Cortex of kidney (tissue), 1 donor: ENCODE measurements at places on chromosomes 11 and 22.

DNA sequence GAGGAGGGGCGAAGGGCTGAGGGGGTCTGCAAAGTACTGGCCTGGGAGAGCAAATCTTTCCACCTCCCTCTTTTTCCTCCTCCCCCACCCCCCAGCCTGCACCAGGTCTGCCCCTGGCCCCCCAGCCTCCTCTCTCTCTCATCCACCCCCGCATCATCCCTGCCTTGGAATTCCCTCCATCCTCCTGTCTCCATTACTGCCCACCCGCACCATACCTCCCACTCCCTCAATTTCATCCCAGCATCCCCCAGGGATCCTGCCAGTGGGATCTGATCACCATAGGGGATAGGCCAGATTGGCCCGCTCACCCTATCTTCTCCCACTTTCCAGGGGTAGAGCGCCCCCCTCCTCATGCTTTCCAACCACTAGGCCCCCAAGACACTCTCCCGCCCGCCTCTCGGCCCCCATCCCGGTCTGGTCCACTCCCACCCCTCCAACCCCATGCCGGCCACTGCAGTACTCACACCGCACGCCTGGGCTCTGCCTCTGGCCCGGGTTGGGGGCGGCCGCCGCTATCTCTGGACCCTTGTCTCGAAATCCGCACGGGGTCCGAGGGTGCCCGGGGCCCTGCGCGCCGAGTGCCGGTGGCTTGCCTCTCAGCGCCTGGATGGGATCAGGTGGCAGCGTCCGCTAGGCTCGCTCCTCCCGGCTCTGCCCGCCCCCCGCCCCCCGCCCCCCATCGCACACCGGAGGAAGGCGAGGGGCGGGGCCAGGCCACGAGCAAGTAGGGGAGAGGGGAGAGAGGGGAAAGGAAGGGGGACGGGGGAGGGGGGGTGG, at the start of gene GAL3ST3:
Gene GAL3ST3, minus strand, starts transcription at position 615 of the 777 bp plus-strand sequence. CDS start 3,746 bp downstream, outside the sequence.
- no peak for DNase-seq

GRCh38 chr11:65852508-65853245, 5.3 kb downstream of the CFL1 start:
- DNase-seq: no peak

- no peak for DNase-seq
These were observed 59.0 kb downstream of the ST14 start for GRCh38 chr11:130218501-130219070.

DNA sequence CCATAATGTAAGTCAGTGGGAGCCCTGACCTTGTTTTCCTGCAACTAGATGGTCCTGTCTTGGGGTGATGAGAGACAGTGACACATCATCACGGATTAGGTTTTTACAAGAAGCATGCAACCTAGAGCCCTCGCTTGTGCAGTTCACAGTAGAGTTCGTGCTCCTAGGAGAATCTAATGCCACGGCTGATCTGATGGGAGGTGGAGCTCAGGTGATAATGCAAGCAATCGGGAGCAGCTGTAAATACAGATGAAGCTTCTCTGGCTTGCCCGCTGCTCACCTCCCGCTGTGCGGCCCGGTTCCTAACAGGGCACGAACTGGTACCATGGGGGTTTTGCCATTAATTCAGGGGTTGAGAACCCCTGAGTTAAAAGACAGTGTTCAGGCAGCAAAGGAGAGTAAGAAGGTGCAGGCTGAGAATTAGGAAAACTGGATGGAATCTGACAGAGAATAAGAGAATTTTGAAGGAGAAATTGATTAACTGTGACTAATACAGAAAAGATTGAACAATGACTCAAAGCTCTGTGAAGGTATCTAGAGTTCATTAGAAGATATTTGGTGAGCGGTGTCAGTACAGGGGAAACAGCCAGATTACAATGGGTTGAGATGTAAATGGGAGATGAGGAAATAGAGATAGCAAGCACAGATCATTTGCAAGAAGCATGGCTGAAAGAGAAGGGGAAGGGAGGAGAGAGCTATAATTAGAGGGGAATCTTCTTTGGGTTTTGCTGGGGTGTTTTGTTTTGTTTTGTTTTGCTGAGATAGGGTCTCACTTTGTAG, 21.0 kb downstream of the WEE1 start:
- DNase-seq: no peak

DNA sequence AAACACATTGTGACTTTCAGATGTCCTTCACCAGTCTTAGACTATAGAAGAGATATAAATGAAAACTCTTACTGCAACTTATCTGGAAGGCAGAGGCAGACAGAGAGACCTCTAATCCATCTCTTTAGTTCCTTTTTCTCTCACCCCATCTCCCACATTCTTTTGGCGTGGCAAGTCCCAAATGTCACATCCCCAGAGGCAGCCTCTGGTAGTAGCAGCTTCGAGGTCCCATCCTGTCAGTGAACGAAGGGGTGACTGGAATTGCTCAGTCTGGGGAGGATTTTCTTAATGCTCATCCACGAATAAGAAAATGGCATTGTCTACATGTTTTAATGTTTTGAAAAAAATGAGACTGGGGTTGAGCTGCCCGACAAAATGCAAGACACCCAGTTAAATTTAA, 201.4 kb downstream of the GRIA4 start:
- no peak for DNase-seq

- DNase-seq: no peak
These were observed 40.9 kb upstream of the SCUBE2 start for GRCh38 chr11:9132203-9132878.
